ENCODE measurements at places on chromosomes 1 and 21.

- no peak for DNase-seq
These were observed 878.5 kb downstream of the USP25 start for GRCh38 chr21:16608209-16608830.

- DNase-seq, result no peak
These were observed 577 bp downstream of the RAB3GAP2 start for GRCh38 chr1:220271706-220272046.

GRCh38 chr1:41239988-41240610 lies 2.0 kb downstream of the SCMH1 start:
- DNase-seq, result no peak

DNA sequence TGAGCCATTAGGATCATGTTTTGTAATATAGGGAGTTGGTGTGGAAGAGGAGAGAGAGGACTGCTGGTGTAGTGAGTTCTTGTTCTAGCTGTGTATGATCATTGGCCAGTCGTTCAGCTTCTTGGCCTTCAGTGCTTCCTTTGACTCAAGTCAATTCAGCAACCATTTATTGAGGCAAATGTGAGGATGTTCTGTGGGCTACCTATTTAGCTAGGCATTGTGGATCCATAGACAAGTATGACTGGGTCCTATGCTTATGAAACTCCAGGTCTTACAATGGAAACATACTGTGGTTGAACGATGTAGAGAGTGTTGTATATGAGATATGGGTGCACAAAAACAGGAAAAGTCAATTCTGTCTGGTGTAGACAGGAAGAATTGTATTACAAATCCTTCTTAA lies 41.7 kb downstream of the NFIA start:
- DNase-seq, result no peak

DNA sequence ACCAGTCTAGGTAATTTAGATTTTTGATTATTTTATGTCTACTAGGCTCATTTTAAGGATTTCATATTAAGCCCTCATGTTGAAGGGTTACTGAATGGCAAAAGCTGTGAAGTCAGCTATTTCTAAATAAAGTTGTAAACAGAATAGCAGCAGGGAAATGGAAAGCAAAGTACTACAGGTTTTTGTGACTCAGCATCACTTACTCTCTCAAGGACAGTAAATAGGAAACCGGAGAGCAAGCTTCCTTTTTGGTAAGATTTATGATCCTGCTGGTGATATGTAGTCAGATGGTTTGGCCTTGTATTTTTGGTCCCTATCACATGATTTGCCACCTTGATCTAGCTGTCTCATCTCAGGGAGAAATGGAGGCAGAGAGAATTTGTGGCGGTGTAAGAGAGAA lies 226.0 kb downstream of the RPS6KC1 start:
- no peak for DNase-seq

- DNase-seq, result no peak
These were observed 3.6 kb upstream of the ZNF124 start for GRCh38 chr1:247175458-247175857.

GRCh38 chr1:3320246-3321152 lies 134.0 kb upstream of the ARHGEF16 start:
- no peak for DNase-seq

DNA sequence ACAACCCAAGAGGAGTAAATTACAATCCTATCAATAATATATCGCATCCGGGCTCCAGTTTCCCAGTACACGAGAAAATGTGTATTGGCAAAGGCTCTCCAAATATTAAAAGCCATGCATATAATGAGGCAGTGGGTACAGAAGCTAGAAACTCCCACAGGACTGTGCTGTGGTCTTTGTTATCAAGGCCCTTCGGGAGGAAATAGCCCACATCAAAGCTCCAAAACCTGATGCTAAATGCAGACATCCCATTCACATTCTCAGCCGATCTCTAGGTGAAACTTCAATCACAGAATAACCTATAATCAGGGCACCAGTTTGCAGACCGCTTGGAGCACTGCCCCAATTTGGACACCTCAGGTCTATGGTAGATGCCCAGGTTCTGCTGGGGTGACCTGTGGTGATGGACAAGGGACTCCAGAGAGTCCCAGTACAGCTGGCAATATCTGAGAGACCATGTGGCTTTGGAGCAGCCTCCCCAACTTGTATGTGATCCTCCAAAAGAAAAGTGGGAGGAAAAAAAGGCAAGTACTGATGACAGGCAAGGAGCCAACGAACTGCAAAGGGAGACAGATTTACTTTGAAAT lies 148.8 kb upstream of the CAMK1G start:
- no peak for DNase-seq

- DNase-seq, result no peak
These were observed 38.9 kb downstream of the ZC3H11B start for GRCh38 chr1:219573960-219574359.

DNA sequence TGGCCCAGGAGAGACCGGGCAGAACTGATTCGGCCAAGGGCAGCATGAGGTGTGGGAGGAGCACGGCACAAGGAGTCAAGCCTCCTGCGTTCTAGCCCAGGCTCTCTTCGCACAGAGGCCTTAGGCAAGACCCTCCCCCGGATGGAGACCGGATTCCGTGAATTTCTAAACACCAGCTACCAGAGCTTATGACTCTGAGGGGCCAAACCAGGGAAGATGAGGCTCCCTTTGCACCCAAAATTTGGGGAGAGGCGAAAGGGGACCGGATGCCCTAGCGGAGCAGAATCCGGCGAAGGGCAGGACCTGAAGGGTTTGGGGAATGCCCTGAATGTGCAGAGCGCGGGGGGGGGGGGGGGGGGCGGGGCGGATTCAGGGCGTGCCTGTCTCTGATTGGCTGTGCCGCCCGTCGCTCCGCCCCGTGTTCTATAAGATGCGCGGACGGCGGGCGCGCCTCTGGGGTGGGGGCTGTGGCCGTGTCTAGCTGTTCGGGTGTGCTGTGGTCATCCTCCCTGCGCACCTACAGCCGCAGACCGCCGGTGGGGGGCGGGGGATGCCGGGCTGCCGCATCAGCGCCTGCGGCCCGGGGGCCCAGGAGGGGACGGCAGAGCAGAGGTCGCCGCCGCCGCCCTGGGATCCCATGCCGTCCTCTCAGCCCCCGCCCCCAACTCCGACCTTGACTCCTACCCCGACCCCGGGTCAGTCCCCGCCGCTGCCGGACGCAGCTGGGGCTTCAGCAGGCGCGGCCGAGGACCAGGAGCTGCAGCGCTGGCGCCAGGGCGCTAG lies at the start of gene TRNP1:
Gene TRNP1, plus strand, starts transcription at position 456 of the 783 bp plus-strand sequence. Its CDS starts 95 bp downstream, at position 551.
- peak; percentile 76 for DNase-seq

GRCh38 chr1:71630073-71630472 lies 549.2 kb upstream of the ZRANB2 start:
- DNase-seq, result no peak

GRCh38 chr1:61282387-61282786 lies 200.0 kb downstream of the NFIA start:
- no peak for DNase-seq

DNA sequence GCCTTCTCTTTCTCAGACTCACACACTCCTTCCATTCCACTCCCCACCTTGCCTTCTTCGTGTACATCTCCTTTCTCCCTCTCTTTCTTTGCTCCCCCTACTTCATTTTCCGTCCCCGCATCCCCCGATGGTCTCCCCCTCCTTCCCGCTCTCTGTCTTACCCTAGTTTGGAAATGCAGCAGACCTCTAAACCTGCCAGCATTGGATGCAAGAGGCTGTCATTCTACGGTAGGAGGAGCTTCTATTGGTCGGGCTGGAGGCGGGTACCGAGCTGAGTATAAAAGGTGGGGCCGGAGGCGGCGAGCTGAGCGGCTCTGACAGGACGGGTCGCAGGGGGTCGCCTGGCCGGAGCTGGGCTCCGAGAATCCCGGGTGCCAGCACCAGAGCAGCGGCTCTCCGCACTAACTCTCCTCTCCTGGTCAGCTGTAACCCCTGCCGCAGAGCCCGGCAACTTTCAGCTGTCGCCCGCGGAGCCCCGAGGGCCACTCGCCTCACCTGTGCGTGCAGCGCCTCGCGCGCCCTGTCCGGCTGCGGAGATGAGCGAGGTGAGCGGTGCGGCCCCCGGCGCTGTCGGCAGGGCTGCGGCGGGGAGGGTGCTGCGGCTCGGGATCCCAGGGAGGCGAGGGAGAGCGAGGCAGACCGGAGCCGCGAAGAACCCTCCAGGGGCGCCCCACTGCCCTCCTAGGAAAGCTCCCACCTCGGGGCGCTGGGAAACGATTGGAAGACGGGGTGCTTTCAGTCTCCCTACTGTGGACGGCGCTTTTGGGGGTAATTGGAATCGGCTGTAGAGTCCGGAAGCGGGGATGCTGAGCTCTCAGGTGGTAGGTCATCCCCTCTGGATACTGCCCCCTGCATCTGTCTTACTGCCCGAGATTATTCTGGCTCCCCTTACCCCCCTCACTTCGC lies at the start of gene PCP4L1:
Gene PCP4L1, plus strand, starts transcription at position 307 of the 906 bp plus-strand sequence. Its CDS starts 230 bp downstream, at position 537.
- no peak for DNase-seq

GRCh38 chr1:97488530-97488929 lies 432.3 kb downstream of the DPYD start:
- DNase-seq, result no peak

- no peak for DNase-seq
These were observed 36.4 kb downstream of the RCSD1 start for GRCh38 chr1:167666416-167666815.

GRCh38 chr21:38773099-38774061 lies 32.3 kb upstream of the ETS2 start:
- DNase-seq, result peak; percentile 22

GRCh38 chr1:165647970-165648369 lies 16.9 kb downstream of the MGST3 start:
- DNase-seq, result no peak

DNA sequence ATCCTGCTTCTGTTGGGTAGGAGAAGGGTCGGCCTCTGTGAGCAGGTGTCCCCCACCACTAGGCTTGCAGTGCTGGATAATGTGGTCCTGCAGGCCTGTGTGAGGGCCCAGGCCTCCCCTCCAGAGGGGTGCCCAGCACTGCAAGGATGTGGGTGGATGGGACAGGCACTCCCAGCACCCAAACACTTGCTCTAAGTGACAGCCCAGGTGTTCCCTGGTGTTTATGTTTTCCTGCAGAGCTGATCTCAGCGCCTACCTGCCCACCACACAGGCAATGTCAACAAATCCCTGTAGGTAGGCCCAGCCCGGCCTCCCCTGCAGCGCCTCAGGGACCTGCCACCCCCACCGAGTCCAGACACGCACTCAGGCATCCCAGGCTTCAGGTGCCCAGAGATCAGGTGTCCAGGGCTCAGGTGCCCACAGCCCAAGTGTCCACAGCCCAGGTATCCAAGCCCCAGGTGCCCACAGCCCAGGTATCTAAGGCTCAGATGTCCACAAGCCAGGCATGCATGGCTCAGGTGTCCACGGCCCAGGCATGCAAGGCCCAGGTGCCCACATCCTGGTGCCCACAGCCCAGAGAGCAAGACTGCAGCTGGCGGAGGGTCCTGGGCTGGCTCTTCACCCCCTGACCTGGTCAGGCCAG lies 59.2 kb downstream of the WNT9A start:
- DNase-seq, result no peak

DNA sequence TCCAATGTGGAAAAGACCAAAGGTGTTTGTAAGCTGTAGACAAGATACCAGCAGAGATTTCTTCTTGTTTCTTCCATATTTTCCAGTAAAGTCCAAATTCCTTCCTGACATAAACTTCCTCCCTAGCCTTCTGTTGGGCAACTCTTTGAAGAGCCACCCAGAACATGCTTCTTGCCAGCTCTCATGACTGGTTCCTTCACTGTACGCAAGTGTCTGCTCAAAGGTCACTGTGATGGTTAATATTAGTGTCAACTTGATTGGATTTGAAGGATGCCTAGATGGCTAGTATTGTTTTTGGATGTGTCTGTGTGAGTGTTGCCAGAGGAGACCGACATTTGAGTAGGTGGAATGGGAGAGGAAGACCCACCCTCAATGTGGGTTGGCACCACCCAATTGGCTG lies 416.6 kb upstream of the RUNX1 start:
- DNase-seq, result no peak

DNA sequence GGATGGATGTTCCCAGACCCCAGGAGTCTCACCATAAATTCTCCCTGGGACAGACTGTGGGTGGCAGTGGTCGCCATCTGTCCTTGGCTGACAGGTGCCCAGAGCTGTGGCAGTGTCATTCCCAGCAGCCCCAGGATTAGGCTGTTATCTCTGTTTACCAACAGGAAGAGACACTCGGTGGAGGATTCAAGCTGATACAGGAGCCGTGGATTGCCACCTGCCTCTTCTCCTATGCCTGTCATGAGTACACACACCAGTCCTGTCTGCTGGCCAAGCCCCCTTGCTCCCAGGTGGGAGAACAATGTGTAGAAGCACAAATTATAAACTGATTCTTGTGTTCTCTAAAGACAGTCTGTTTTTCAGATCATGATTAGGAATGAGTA lies 152.6 kb downstream of the ETS2 start:
- no peak for DNase-seq

- no peak for DNase-seq
These were observed 9.3 kb downstream of the TMCC2 start for GRCh38 chr1:205236951-205237475.

- no peak for DNase-seq
These were observed 14.4 kb downstream of the SLC5A9 start for GRCh38 chr1:48236716-48237470.

DNA sequence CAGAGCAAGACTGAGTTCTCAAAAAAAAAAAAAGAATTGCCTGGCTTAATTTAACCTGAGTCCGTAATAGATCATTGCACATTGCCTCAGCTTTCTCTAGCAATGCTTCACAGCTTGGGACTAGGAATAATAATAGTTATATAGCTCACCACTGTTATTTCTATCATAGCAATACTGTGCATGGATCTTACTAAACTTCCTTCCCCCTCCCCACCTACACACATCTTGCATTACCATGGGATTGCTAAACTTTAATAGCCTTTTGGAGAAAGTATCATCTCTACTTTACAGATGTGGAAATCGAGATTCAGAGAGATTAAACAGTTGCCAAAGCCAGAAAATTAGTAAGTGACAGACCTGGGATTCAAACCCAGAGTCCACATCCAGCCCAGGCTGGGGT lies 99.4 kb downstream of the ATP5PO start:
- DNase-seq, result no peak

- DNase-seq, result no peak
These were observed 32.8 kb upstream of the AJAP1 start for GRCh38 chr1:4621646-4622045.

- DNase-seq, result no peak
These were observed 63.4 kb upstream of the NEK2 start for GRCh38 chr1:211738691-211739301.

GRCh38 chr1:195105773-195106172 lies 1502.5 kb downstream of the KCNT2 start:
- DNase-seq, result no peak

- no peak for DNase-seq
These were observed 544.9 kb downstream of the KCNT2 start for GRCh38 chr1:196063294-196063693.

GRCh38 chr1:153626904-153627714 lies at the start of gene S100A13:
TSS of gene S100A13 (minus strand) at chr1:153627505. CDS start at chr1:153626472, 1,033 bp downstream.
- DNase-seq, result no peak

- DNase-seq, result no peak
These were observed 3.6 kb upstream of the CRABP2 start for GRCh38 chr1:156709031-156709430.

- no peak for DNase-seq
These were observed 10.8 kb downstream of the SPTA1 start for GRCh38 chr1:158675563-158676323.

- no peak for DNase-seq
These were observed 253.1 kb upstream of the IRF2BP2 start for GRCh38 chr1:234862944-234863515.

GRCh38 chr1:53147174-53147573 lies 4.7 kb upstream of the SLC1A7 start:
- no peak for DNase-seq

All from stimulated activated naive CD4-positive, alpha-beta T cell treated with Interleukin-2 at 50 U/mL for 16 hours (primary cell).